ENCODE measurements at places on chromosomes 4 and X. TPM values are rescaled to one million over a fixed set of nuclear protein-coding genes. Genes with fewer than 3 reads are reported as not detected.

- no peak for DNase-seq
Measured at GRCh38 chr4:88799900-88800299, 102.3 kb upstream of the NAP1L5 start.

The C4orf50 gene
- total RNA-seq = 0.14 TPM

- DNase-seq = no peak
Measured at GRCh38 chr4:1715002-1715758, 3.1 kb upstream of the SLBP start.

The HELT gene
- not detected for total RNA-seq

DNA sequence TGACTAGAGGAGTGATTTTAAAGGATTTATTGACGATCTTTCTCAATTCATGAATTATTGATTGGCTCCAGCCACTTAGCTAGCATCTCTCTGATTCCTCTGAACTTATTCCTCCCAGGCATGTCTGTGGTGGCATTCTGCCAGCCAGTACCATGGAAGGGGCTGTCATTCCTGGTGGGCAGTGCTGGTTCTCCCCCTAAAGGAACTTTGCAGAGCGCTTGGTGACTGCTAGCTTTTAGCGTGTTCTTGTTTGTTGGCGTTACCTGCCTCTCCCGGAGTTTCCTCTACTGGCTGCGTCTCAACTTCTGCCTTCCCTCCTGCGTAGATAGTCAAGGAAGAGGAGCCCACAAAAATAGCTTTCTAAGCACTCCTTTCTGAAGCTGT, 19.3 kb downstream of the SRD5A3 start:
- no peak for DNase-seq

DNA sequence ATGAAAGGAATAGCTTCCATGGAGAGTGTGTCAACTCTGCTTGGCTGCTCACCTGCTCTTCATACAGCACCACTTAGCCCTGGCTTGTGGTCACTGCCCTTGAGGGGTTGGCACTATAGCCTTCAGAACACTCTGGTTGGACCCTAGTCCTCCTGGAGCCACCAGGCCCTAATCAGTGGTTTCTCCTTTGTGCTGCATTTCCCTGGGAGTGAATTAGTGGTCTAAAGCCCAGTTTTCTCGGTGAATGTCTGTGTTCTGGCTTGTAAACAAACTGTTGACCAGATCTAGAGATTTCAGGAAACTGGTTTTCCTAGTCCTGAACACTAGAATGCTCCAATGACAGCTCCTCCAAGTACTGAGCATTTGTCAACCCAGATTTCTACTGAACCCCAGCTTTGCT, 28.6 kb upstream of the TMEM154 start:
- no peak for DNase-seq

GRCh38 chr4:94798808-94799207, 41.1 kb downstream of the BMPR1B start:
- no peak for DNase-seq

DNA sequence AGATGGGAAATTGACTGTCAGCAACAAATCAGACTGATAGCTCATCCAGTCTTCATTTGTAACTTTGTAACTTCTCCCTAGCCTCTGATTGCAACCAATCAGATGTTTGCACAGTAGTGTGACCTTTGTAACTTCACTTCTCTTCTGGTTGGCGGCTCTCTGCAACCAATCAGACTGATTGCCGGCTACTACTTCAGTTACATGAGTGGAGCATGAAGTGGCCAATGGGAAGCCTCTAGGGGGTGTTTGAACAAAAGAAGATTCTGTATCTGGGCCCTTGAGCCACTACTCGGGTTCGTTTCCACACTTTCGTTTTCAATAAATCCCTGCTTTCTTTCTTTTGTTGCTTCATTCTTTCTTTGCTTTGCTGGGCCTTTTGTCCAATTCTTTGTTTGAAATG, 1285.8 kb downstream of the TECRL start:
- DNase-seq = no peak

- DNase-seq = no peak
Measured at GRCh38 chrX:129957241-129958082, 25.0 kb upstream of the BCORL1 start.

The GAGE1 gene
- total RNA-seq = not detected

The FAM9B gene
- total RNA-seq = not detected

DNA sequence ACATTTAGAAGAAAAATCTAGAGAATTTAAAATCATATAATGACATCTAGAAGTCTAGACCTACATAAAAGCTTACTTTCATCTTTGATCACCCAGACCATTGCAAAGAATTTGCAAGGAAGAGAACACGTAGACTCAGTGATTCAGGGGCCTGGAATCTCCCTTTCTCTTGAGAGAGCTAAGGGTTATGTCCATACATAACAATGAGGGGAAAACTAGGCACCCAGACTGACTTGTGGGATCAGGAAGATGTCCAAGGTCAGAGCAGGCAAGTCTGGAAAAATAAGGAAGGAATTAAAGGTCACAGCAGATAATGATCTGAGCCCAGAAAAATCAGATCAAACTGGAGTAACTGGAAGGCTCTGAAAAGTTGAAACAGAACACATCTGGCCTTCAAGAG, 198.4 kb upstream of the SFRP2 start:
- no peak for DNase-seq

DNA sequence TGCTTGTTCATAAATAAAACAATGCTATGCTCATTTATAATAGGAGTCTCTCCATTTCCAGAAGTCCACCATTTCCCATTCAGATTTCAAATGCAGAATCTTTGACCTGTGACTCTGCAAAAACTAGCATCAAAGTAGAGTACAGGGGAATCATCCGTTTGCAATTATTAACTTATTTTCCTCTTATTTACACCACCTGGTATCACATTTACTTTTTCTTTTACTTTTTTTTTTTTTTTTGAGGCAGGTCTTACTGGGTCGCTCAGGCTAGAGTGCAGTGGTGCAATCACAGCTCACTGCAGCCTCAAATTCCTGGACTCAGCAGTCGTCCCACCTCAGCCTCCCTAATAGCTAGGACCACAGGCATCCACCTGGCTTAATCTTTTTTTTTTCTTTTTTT, 37.6 kb downstream of the RBM47 start:
- DNase-seq = no peak

The EVC2 gene
- 21.4 TPM for total RNA-seq

DNA sequence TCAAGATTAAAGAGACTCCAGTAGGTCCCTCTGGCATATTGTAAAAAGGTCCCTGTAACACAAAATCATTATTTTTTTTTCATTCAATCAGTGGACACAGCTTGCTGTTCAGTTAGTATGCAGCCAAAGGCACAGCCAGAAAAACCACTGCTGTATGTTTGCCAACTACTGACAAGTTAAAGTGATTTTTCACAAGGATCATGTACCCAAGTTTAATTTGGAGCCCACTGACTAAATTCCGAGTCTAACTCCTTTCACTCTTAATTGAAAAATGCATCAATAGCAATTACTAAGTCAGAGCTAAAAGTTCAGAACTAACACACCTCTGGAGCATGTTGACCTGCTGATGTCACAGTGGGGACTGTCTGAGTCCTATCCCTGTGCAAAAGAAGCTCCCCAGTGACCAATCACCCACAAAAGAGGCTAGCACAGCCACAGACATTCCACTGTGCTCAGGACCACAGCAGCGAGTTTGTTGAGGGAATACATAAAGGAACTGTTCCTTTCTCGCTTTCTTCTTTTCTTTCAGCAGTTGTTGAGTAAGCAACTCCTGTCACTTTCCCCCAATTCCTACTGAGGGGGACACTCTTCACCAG, 60.4 kb downstream of the STX18 start:
- no peak for DNase-seq

DNA sequence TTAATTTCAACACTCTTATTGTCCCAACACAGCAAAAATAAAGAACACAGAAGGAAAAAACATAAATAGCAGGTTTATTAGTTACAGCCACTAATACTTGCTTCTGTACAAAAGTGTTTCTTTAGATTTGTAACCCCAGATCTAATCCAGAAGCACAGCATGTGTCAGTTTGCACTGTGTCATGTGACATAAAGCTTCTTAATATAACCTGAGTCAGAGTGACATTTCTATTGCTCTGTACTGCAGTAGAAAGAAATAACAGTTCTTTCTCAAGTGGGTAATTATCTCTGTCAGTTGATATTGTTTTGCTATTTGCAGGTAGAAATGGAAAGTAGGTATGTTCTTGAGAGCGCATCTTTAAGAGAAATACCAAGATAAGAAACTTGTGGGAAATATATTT, 422.5 kb downstream of the ZIC3 start:
- DNase-seq = no peak

GRCh38 chr4:26858035-26858918, 2.4 kb upstream of the STIM2 start:
- no peak for DNase-seq

The TKTL2 gene
- not detected for total RNA-seq

GRCh38 chrX:40174001-40174853, 76.5 kb upstream of the BCOR start:
- DNase-seq = no peak

DNA sequence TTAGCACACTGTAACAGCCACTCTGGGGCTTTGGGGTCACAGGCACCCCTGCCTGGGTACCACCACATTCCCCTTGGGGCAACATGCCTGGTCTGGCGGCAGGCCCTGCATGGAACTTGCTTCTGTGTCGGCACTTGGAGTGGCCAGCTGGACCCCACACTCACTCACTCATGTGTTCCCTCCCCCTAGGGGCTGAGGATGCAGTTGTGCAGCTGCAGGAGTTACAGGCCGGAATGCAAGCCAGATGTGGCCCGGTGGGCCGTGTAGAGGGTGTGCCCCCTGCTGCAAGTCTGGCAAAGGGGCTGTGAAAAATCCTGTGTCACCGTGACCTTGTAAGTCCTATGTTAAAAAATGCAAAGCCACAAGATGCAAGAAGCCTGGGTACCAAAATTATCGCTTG, 34.2 kb downstream of the ATXN3L start:
- DNase-seq = no peak

The PITX2 gene
- total RNA-seq = not detected

All from thoracic aorta (tissue), 2 donors.